ENCODE measurements at places on chromosomes 5 and 9.

DNA sequence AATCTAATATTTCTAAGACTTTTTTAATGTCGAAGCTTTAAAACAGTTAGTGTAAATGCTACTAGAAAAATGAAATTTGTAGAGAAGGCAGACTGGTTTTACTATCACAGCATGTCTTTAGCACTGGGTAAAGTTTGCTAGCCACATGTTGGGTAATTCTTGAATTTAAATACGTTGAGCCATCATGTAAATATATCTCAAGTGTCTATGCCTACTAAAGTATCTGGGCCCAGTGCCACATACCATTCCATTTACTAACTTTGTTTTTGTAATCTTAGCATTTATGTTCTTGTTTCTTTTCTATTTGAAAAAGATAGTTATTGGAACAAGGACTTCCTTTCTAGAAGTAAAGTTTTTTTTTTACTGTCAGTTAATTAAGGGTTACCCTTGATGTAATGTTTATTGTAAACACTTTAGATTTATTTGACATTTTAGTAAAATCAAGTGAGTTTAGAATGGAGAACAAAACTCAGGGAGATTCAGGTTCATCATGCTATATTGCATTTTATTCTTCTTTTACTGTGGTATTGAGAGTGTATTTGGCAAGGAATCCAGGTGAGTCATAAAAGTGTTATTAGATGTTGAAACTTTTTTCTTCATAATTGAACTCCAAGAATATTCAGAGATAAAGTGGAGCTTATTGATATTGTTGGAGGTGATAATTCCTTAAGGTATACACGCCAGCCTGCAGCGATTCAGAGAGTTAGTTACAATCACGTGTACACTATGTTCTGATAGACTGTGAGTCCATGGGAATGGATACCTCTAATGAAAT, 182.4 kb downstream of the CCDC171 start:
- DNase-seq = no peak

DNA sequence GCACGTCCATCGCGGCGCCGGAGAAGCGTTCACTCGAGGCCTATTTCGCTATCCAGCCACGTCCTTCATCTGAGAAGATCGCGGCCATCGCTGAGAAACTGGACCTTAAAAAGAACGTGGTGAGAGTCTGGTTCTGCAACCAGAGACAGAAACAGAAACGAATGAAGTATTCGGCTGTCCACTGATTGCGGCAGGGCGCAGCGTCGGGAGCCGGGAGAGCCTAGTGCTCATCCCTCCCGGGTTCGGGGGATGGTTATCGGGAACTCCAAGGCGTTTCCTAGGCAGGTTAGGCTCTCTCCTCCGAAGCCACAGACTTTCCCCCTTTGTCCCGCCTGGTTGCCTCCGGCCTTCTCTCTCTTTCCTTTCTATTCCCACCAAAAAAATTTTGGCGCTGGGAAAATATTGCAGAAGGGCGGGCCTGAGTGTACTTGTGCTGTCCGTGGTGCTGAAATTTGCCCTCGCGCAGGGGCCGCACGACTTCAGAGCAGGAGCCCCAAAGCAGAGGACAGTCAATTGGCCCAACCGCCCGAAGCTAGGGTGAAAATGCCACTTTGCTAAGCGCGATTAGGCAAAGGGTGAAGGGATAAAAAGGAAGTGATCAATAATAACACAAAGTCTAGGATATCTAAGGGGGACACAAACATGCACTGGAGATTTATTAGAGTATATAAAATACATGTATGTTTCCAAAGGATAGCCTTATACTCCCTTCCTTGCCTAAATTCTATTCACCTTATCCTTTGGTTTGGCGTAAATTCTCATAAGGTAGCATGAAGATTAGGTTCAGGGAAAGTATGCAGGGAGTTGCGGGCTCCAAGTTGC, 1.8 kb downstream of the POU4F3 start:
- DNase-seq = no peak

- DNase-seq = no peak
These were observed 18.4 kb upstream of the QSOX2 start for GRCh38 chr9:136264031-136264430.

- DNase-seq = no peak
These were observed 104.3 kb downstream of the ENTREP1 start for GRCh38 chr9:69429281-69429680.

DNA sequence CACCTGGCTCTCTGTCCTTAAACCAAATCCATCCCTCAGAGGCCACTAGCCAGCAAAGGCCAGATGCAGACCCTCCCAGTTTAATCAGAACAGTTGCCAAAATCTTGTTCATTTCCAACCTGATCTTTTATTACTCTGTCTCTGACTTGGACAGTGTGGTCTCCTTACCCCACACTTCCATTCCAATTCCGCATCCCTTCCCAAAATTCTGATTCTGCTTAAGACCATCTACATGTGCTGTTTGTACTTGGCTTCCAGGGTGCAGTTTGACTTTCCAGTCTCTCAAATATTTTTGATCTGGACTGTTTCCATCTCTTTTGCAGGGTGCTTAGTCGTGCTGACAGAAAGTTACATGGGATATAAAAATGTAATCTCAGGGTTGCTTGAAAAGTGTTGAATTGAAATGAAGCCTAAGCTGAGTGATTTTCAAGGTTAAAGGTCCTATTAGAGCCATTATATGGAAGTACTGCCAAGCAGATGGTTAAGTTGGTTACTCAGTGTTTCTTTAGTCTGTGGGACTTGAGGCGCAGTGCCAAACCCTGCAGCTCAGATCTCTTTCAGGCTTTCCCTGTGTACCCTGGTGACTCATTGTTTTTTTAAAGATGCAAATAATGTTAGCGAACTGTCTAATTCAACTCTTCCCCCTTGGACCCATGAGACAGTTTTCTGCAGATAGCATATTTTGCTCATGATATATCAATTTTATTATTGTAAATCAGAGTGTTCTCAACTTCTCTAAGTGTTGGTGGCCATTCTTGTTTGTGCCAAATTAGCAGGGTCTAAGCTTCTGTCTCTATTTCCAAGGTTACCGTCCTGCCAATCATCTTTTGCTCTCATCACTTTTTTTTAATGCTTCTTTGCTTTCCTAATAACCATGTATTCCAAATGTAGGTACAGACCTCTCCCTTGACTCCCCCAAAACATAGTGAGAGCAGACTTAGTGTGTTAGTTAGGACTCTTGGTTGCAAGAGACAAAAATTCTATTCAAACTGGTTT, 18.2 kb upstream of the DCP2 start:
- no peak for DNase-seq

GRCh38 chr5:175290379-175290778, 153.6 kb downstream of the DRD1 start:
- DNase-seq = no peak

DNA sequence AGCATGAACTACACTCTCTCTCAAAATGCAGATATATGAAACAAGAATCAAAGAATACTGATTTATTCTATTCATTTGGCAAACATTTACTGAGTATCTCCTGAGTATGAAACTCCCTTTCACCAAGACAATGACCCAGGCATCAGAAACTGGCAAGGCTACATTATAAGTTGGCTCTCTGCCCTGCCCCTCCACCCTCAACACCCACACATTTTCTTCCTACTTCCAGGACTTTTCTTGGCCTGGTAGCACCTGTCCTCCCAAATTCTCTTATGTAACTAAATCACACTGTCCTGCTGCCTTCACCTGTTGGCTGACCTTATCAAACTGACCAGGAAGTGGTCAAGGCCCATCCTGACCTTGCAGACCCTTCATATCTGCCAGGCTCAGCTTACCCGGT, 3.5 kb downstream of the RASEF start:
- DNase-seq = no peak

DNA sequence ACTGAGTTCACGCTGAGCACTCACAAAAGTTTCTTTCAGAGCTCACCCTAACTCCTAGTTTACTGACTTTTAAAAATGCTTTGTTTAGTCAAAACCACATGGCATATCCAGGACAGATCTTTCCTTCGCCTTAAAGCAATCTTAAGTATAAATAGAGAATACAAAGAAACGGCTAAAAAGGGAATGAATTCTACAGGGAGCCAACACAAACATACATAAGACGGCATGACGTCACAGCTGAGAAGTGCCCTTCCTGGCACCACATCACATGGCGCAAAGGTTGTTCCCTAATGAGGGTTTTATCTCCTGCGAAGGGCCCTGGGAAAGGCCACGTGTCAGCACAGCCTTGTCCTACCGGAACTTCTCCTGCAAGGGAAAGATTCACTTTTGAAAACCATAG, 141.3 kb downstream of the IRX1 start:
- no peak for DNase-seq

- no peak for DNase-seq
These were observed 1121.6 kb downstream of the MAT2B start for GRCh38 chr5:164627021-164627420.

DNA sequence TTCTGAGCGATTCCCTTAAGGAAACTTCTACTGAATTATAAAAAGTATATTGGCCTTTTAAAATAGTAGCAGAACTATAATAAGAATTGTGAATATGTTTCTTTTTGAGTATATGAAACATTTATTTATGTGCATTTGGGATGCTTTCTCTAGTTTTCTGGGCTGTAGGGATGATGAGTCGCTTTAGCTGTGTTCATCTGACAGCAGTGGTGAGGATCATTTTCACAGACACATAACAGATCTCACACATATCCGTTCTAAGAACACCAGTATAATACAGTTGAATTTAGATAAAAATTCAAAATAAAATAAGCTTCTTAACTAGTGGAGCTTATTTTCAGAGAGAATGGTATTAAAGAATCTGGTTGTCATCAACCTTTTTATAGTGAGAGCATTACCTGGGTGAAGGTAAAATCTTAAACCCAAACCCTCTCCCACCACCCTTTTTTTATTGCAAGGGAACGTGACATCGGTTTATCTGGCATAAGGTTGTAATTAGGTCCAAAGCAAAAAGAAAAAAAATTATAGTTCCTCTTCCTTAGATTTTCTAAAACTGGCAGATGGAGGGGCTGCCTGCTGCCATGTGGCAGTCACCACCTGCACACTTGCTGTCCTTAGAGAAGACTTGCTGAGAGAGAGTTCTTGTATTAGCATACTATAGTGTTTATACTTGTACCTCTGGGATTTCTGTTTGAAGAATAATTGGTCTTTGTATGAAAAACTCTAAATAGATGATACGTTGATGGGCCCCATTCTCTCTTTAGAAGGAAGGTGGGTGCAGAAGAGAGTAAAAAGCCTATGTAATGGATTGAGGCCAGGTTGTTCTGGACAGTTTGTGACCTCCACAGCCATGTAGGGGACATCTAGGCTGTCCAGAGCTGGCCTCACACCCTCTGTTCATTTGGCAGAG, 86.8 kb downstream of the CAMK4 start:
- no peak for DNase-seq

- DNase-seq = no peak
These were observed 277.2 kb downstream of the TRIM32 start for GRCh38 chr9:116964258-116964657.

- no peak for DNase-seq
These were observed 70.9 kb downstream of the SPRY4 start for GRCh38 chr5:142253938-142254337.

GRCh38 chr5:8417316-8418048, 548.5 kb downstream of the MTRR start:
- no peak for DNase-seq

- no peak for DNase-seq
These were observed 42.5 kb downstream of the STXBP1 start for GRCh38 chr9:127654619-127655018.

DNA sequence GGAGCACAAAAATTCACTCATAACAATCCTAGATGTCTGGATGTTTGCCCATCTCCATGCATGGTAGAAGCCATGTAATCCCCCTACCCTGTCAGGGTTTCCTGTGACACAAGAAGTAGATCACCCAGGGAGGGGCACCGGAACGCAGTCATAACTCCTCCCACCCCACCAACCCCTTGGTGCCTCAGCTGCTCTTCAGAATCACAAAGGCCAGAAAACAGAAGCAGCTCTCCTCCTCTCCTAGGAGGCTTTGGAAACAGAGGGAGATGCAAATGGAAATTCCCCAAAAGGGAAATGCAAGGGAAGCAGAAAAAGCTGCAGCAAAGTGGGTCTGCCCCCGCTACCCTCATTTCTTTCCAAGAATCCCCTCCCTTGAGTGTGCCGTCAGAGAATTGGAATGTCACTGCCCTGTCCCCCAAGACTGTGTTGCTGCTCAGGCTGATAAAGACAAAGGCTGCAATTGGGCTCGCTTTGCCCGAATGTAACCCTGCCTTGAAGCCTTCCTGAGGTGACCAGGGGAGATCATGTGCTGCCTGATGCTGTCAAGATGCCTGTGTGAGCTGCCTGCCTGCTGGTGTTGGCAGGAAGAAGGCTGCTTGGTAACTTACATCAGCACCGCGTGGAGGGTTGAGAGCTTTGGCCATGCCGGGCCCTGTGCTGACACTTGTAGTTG, 65.5 kb upstream of the ABCA1 start:
- no peak for DNase-seq

DNA sequence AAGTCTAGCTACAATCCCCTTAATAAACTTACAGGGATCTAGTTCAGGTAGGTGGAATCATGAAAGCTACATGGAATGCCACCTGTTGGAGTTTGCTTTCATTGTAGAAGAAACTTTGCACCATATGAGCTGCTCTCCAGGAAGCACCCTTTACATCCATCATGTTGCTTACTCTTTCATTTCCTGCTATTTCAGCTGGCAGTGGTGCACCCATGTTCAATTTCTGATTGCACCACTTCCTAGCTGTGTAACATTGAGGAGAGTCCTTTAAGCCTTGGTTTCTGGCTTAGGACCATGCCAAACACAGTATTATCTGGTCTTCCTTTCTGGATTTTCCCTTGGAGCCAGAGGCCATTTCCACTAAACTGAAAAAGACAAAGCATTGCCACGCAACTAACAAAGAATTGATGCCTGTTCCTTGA, 123.3 kb upstream of the SLC12A2 start:
- DNase-seq = no peak

DNA sequence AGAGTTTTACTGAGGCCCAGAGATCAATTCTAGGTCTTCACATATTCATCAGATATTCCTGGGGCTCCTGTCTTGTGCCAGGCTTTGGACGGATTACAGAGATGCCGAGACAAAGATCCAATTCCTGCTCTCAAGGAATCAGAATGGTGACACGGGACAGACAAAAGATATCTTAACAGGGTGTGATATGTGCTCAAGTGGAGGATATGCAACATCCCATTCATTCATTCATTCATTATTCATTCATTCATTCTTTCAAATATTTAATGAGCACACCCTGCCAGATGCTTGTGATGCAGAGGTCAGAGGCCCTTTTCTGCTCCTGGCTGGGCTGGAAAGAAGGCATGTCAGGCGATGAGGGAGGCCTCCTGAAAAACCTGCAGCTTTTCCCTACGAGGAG, 21.8 kb downstream of the LHX2 start:
- no peak for DNase-seq

DNA sequence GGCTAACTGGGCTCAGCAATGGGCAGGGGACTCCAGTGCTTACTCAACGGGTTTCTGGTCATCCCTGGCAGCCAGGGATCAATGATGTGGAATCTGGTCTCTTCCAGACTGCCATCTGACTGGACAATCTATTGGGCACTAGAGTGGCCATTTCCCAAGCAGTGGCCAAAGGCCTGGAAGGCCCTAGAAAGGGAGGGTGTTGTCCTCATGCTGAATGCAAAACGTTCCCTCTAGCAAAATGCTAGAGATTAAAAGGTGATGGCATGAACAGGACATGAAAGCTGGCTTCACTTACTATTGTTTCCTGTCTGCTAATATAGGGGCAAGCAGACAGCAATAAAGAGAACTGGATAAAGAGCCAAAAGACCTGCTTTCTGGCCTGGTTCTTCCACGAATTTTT, 254.2 kb upstream of the PANK3 start:
- no peak for DNase-seq
